ENCODE measurements at places on chromosomes 4 and X. TPM values are rescaled to one million over a fixed set of nuclear protein-coding genes. Genes with fewer than 3 reads are reported as not detected.

- ATAC-seq: no peak
These were observed 308.9 kb downstream of the ANTXR2 start for GRCh38 chr4:79764120-79764519.

Gene AKAP4
- 0.27 TPM for total RNA-seq

Gene MID1
- total RNA-seq: 13.1 TPM

DNA sequence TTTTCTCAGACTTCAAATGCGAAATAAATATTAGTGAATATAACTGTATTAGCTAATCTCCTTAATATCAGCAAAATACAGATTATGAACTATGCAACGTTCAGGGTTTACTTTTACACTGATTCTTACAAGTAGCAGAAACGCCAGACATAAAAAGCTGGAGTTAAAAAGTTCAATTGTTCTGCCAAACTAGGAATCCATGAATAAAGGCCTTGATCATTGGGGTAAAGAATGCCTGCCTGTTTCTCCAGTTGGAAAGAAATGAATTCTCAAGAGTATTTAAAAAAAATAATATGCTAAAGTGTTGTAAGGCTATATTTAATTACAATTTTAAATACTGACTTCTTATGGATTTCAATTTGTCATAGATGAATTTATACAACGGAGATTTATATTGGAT is 612.2 kb downstream of the DMD start:
- ATAC-seq: no peak

- ATAC-seq: no peak
These were observed 201.5 kb upstream of the KLF3 start for GRCh38 chr4:38462367-38463055.

Gene RTL3
- not detected for total RNA-seq

Gene ELOVL6
- 55.9 TPM for total RNA-seq

DNA sequence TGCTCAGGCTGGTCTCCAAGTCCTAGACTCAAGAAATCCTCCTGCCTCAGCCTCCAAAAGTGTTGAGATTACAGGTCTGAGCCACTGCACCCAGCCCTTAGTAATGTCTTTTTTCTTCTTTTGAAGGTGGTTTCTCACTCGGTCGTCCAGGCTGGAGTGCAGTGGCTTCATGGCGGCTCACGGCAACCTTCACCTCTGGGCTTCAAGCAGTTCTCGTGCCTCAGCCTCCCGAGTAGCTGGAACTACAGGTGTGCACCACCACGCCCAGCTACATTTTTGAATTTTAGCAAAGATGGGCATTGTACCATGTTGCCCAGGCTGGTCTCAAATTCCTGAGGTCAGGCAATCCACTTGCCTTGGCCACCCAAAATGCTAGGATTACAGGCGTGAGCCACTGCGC is 32.3 kb upstream of the ASMTL start:
- ATAC-seq: no peak

DNA sequence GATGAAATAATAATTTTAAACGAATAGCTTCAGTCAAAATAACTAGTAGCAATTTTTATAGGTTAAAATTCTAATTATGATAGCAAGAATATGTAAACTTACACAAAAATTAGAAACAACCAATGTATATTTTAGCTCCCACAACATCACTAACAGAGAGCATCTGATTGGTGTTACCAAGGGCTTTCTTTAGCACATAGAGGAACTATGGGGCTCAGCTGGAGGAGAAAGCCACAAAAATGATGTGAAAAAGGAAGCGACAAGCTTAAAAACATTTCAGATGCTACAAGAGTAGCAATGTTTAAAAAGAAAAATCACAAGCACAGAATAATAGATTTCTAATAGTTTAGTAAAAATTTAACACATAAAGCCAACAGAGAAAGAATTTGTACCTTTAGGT is 56.3 kb downstream of the ATP8A1 start:
- ATAC-seq: no peak

DNA sequence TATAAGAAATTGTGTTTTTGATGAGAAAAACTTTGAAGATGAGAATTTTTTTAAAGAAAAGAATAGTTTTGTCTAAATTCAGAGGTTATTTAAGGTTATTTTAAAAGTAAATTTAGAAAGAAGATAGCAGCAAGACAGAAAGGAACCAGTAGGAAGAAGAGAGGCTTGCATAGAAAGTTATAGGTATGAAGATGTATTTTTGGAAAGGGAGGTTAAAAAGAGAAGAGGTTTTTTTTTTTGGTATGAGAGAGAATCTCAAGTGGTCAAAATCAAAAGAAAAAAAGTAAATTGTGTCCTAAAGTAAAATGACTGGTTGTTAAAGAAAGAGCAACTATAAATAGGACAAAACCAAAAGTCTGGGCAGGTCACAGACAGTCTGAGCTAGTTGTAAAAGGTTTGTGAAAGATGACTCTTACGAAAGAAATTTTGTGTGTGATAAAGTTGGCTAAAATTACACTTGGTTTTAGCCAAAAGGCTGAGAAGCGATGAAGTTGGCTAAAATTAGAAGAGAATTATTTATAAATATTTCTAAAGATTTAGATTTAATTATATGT is 16.4 kb upstream of the EIF4E start:
- ATAC-seq: no peak

Gene SPIN4
- 11.0 TPM for total RNA-seq

DNA sequence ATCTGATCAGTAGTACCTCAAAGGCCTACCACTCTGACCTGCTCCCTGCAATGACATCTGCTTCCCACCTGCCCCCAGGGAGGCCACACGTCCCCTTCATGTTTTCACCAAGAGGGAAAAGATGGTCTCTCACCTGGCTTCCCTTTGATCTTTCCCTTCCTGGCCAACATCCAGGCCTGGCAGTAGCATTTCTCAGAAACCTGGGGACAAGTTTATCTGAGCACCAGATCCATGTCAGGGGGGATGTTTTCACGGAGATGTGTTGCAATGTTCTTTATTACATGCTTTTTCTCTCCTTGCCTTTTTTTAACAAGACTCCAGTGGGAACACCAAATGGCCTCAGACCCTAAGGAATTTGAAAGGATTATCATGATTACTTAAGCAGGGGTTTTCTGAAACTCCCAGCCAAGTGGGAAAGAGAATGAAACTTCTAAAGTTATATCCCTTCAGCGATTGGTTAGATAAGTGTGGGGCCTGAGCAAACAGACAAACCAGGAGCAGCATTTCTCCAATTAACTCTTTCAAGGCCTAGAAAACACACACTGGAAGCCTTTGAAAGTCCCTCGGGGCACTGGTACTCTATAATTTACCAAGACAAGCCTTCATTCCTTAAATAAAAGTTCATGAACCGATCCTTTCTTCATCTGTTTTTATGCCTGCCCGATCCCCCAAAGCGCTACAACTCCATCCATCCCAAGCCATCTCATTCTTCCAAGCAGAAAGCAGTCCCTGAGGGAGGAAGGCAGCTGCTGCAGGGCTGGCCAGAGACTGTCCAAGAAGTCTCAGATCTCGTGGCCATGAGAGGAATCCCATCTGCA is 94.1 kb downstream of the BCOR start:
- no peak for ATAC-seq

- ATAC-seq: no peak
These were observed 121.9 kb downstream of the PALLD start for GRCh38 chr4:168618577-168619265.

Gene TMEM31
- total RNA-seq: not detected

GRCh38 chr4:26466578-26467270 is 23.6 kb downstream of the CCKAR start:
- ATAC-seq: no peak

- peak; percentile 92 for ATAC-seq
These were observed 329.4 kb downstream of the HNRNPD start for GRCh38 chr4:82044141-82044993.

Gene SMIM10L2A
- total RNA-seq: 10.3 TPM

Gene RNF113A
- total RNA-seq: 16.9 TPM

DNA sequence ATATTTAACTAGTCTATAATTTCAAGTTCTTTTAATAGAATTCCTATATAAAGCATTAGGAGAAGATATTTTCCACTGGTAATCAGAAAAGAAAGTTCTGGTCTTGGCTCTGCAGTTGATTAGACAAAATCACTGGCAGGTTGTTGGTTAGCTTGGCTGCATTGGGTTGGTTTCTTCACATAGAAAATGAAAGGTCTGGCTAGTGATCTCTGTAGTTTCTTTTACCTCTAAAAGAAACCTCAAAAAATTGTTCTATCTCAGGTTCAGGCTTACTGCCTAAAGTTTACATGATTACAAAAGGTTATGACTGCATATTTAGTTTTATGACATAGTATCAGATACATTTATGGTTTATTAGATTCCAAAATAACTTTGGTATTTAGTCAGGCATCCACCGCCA is 95.8 kb upstream of the NAP1L5 start:
- ATAC-seq: no peak

GRCh38 chr4:149008415-149009025 is 566.3 kb upstream of the NR3C2 start:
- peak; percentile 48 for ATAC-seq

GRCh38 chr4:186760576-186760975 is 36.9 kb upstream of the FAT1 start:
- ATAC-seq: peak; percentile 12

Gene PNMA5
- 0.05 TPM for total RNA-seq

DNA sequence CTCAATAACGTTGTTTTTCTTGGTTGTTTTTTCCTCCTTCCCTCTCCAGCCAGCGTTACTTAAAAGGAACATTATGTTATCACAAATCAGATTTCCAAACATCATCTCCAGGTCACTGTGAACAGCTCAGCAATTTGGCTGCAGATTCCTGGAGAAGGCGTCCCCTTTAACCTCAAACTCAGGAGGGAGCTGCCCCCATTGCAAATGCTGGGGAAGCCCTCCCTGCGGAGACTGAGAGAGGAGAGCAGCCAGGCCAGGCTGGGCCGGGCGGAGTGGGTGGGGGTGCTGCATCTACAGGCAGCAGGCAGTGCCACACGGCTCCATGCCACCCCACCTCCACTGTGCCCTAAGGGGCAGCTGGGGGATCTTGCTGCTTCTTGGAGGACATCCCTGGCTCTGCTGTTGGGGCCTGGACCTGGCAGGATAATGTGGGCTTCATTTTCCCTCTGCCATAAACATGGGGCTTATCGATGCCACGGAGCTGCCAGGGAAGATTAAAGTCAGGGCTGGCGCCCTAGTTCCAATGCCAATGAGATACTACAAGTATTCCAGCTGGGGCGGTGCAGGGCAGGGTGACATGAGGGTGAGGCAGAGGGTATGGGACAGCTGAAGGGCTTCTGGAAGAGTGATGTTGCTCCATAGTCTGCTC is 148.8 kb downstream of the PJA1 start:
- no peak for ATAC-seq

Gene CFAP299
- total RNA-seq: 0.69 TPM

Gene MAGEC3
- not detected for total RNA-seq

DNA sequence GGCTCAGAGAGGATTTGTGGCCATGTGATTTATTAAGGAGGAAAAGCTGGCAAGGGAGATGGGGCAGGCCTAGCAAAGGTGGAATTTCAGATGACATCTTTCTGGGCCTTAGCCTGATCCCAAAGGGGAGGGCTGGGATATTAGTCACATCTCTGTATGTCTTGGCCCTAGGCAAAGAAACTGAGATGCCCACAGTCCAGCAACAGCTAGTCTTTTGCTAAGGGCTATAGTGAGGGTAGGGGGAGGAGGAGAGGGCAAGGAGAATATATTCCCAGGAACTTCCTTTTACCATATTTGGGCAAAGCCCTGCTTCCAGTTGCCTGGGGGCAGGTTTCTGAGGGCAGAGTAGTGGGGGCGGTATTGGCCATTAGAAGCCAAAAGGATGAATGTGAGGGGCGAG is 209.8 kb upstream of the NR3C2 start:
- ATAC-seq: no peak

- ATAC-seq: no peak
These were observed 2.6 kb downstream of the PGK1 start for GRCh38 chrX:78106651-78106986.

Gene NAT8L
- 7.8 TPM for total RNA-seq

Gene USP27X
- total RNA-seq: 3.7 TPM

- ATAC-seq: peak; percentile 58
These were observed 1494.4 kb downstream of the STIM2 start for GRCh38 chr4:28354880-28355656.

DNA sequence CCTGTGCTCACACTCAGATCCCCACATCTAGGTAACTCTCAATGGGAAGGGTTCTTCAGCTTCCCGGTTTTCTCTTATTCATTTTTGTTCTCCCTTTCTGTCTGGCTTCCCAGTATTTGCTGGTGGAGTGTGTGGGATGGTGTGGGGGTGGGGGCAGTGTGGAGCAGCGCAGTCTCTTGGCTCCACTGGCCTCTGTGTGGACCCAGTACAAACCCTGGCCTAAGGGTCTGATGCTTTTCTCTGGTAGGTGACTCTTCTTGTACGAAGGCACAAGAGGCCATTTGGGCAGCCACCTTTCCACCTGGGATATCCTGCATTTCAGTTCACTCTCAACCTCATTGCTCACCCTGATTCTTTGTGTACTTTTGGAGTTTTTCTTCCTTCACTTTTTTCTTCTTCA is 71.3 kb downstream of the NBDY start:
- ATAC-seq: no peak

- no peak for ATAC-seq
These were observed 40.3 kb downstream of the EFNB1 start for GRCh38 chrX:68868902-68869800.

Gene CFAP47
- total RNA-seq: 0.54 TPM

- ATAC-seq: no peak
These were observed 169.2 kb downstream of the TMA16 start for GRCh38 chr4:163663454-163664225.

GRCh38 chr4:15416357-15417232 is 11.2 kb upstream of the C1QTNF7 start:
- ATAC-seq: no peak
